ENCODE measurements at places on chromosomes 6 and 20. TPM values are rescaled to one million over a fixed set of nuclear protein-coding genes. Genes with fewer than 3 reads are reported as not detected.

GRM1 gene
- 0.30 TPM for total RNA-seq

BANF2 gene
- total RNA-seq: not detected

- H3K27ac ChIP-seq: no peak overlapping the region
- no peaks in the 10 kb centered on the region for H3K36me3 ChIP-seq
- H3K4me3 ChIP-seq: no peak overlapping the region
- no peaks in the 10 kb centered on the region for H3K27me3 ChIP-seq
Observed at GRCh38 chr6:169166896-169167580, 86.6 kb downstream of the THBS2 start.

SNX14 gene
- total RNA-seq: 89.4 TPM

- no peak overlapping the region for H3K4me3 ChIP-seq
- H3K36me3 ChIP-seq: no peaks in the 10 kb centered on the region
- DNase-seq: no peak
Observed at GRCh38 chr6:113027780-113028179, 680.6 kb downstream of the RFPL4B start.

DNA sequence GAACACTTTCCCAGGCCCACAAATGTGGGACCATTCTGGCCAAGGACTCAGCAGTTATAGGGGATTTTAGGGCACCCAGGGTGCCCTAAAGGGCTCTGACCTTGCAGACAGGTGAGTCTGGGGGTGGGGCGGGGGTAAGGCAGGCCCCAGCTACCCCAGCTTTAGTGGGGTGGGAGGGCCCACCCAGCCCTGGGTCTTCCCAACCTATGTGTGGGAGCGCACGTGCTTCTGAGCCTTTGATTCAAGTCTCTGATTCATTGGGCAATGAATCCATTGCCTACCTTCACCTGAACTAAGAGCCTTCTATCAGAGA lies 958 bp downstream of the SERPINB1 start:
- peak overlapping the region; percentile 96 for H3K27ac ChIP-seq
- peaks cover 2% of the 10 kb centered on the region for H3K36me3 ChIP-seq
- no peaks in the 10 kb centered on the region for H3K27me3 ChIP-seq
- peak overlapping the region; percentile 67 for H3K4me3 ChIP-seq

GGTLC1 gene
- total RNA-seq: not detected

VWA7 gene
- total RNA-seq: 0.66 TPM

DNA sequence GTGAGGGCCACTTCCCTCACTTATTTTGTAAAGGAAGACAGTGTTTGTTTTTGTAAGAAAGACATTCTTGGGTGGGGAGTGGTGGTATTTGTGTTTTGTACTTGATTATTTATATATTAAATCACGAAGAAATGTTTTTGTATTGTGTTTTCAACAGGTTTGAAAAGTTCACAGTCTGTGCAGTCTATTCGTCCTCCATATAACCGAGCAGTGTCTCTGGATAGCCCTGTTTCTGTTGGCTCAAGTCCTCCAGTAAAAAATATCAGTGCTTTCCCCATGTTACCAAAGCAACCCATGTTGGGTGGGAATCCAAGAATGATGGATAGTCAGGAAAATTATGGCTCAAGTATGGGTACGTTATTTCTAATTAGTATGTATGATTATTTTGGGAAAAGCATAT lies 137.2 kb downstream of the NCOA3 start:
- no peaks in the 10 kb centered on the region for H3K4me1 ChIP-seq
- no peak for DNase-seq
- H3K27me3 ChIP-seq: no peaks in the 10 kb centered on the region
- H3K36me3 ChIP-seq: peaks cover 94% of the 10 kb centered on the region

DNA sequence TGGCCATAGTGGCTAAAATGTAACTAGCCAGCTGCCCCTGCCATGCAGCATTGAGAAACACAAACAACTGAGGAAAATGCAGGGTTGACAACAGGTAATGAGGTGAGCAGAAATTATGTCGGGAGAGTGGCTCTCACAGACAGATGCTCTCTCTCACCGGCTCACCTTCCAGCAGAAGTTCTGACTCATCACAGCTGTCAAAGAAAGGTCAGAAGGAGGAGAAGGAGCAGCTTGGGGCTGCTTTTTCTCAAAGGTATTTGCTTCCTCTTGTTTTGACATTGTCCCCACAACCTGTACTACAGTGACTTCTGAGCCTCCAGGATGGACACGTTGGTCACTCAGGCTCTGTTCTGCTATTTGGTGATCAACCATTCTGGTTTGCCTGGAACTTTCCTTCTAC lies 190.5 kb upstream of the HEY2 start:
- H3K27ac ChIP-seq: no peak overlapping the region
- no peak overlapping the region for H3K4me3 ChIP-seq
- DNase-seq: no peak
- no peaks in the 10 kb centered on the region for H3K36me3 ChIP-seq

- no peaks in the 10 kb centered on the region for H3K4me1 ChIP-seq
- H3K36me3 ChIP-seq: no peaks in the 10 kb centered on the region
- H3K27ac ChIP-seq: no peak overlapping the region
- no peak overlapping the region for H3K4me3 ChIP-seq
Observed at GRCh38 chr20:33783818-33784217, 27.3 kb upstream of the CHMP4B start.

CYP39A1 gene
- 3.3 TPM for total RNA-seq

- H3K4me3 ChIP-seq: no peak overlapping the region
- no peaks in the 10 kb centered on the region for H3K36me3 ChIP-seq
- no peak overlapping the region for H3K27ac ChIP-seq
Observed at GRCh38 chr20:36881888-36882287, 6.0 kb downstream of the TLDC2 start.

BPIFA1 gene
- not detected for total RNA-seq

MCM3 gene
- 34.7 TPM for total RNA-seq

TP53TG5 gene
- not detected for total RNA-seq

DNA sequence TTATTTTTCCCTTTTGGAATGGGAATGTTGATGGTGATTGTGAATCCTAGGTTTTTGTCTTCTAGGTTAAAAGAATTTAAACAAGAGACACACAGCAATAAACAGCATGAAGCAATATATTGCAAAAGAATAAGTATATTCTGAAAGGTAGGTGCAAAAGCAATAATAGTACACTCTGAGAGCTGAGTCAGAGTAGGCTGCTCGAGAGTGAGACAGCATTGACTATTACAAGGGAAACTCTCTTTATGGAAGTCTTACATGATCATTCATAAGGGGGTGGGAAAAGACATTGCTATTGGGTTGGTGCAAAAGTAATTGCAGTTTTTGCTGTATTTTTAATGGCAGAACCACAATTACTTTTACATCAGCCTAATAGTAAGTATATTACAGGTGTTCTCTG lies 25.0 kb downstream of the FBXO5 start:
- no peaks in the 10 kb centered on the region for H3K36me3 ChIP-seq
- no peak overlapping the region for H3K27ac ChIP-seq
- no peaks in the 10 kb centered on the region for H3K27me3 ChIP-seq
- no peak for DNase-seq

- no peaks in the 10 kb centered on the region for H3K4me1 ChIP-seq
- DNase-seq: no peak
- H3K36me3 ChIP-seq: no peaks in the 10 kb centered on the region
- H3K27ac ChIP-seq: no peak overlapping the region
Observed at GRCh38 chr20:16052456-16052855, 520.8 kb downstream of the KIF16B start.

DNA sequence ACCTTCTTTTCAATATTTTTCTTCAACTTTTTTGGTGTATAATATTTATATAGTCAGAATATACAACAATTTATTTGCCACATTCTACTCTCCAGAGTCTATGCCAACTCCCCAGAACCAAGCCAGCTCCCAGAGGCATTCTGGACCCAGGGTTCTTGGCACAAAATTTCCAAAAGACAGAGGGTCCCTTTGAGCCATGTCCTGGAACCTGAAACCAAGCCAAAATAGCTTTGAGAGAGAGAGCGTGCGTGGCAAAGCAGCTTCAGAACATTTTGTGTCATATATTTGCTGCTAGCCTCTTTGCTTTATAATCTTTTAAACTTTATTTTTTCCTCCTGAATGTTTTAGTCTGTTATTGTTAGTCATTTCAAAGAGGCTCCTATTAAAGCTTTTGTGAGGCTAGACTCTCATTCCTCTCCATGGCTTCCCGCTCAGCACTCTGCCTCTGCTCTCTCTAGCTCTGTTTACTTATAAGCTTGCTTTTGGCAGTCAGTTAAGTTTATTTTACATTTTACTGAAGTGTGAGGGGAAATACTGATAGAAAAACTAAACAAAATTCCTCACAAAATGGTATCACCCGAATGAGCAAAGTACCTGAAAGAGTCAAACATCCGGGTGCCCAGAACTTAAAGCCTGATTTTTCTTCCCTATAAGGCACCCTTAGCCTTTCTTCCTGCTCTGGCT lies 605.1 kb upstream of the ID4 start:
- H3K36me3 ChIP-seq: no peaks in the 10 kb centered on the region
- H3K4me1 ChIP-seq: no peaks in the 10 kb centered on the region
- peak overlapping the region; percentile 67 for H3K27ac ChIP-seq
- no peak for DNase-seq

DNA sequence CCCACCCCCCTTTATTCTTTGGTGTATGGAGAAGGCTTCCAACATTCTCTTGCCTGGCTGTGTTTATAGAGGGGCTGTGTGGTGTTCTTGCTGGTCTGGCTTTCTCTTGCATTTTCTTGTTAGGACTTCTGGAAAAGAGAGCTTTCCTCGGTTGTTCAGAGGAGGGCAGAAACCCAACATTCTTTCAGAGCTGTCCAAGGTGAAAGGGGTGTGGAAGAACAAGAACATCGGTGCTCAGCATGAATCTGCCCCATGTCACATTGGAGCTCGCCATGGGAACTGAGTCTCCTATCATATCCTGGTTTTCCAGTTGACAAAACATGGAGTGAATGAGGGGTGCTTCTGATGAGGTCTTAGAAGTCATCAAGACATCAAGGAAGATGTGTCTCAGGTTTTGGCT lies 281.8 kb downstream of the RNF144B start:
- H3K36me3 ChIP-seq: no peaks in the 10 kb centered on the region
- H3K27ac ChIP-seq: no peak overlapping the region
- H3K4me1 ChIP-seq: no peaks in the 10 kb centered on the region
- no peak overlapping the region for H3K4me3 ChIP-seq
- no peak for DNase-seq
- H3K27me3 ChIP-seq: no peaks in the 10 kb centered on the region

ELOVL4 gene
- 0.90 TPM for total RNA-seq

KCNQ5 gene
- total RNA-seq: 1.1 TPM

- no peak within 1 kb of the TSS for H3K27ac ChIP-seq
- H3K4me3 ChIP-seq: no peak within 1 kb of the TSS
- no peak for DNase-seq
- no peaks in the 10 kb centered on the region for H3K27me3 ChIP-seq
Observed at GRCh38 chr6:31572041-31572911, at the start of gene LTA. Gene LTA, plus strand, starts transcription at chr6:31572289. Its CDS starts 454 bp downstream, at chr6:31572743.

TTLL9 gene
- 3.7 TPM for total RNA-seq

DNA sequence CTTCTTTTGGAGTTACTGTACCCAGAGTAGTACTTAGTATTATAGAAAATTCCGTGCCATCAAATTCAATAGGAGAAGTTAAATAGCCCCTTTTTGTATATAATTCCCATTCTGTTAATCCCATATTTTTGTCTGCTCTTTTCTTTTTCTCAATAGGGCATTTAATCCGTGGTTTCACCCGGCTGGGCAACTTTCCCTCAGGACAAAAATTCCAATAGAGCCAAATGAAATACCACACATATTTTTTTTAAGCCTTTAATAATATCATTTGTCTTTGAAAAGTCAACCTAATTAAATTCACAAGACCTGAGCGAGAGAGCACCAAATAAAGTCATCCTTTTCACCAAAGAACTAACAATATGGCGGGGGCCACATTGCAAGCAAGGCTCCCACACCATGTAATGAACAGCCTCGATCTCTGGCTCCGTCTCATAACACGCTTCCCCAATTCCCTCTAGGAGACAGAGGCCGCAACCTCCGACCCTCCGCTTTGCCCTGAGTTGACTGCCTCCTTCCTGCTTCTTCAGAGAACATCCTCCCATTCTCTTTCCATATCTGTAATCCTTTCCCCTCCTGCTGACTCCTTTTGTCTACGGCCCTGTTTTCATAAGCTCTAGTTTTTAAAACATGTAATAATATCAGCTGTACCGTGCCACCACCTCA lies 13.6 kb downstream of the NHSL1 start:
- H3K4me1 ChIP-seq: peaks cover 7% of the 10 kb centered on the region
- no peaks in the 10 kb centered on the region for H3K36me3 ChIP-seq
- DNase-seq: no peak
- H3K27ac ChIP-seq: no peak overlapping the region

DNA sequence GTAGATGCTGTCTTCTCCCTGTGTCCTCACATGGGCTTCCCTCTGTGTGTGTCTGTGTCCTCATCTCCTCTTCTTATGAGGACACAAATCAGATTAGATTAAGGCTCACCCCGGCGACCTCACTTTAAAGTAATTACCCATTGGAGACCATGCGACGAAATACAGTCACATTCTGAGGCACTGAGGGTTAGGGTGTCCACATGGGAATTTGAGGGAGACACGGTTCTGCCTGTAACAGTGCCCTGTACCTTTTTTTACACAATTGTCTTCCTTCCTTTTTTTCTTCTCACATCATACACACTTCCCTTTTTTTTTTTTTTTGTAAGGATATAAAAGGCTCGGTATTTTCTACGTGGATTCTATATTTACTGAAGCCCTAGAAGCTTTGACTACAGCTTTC lies 48.9 kb downstream of the DEK start:
- no peak overlapping the region for H3K27ac ChIP-seq
- DNase-seq: no peak
- no peaks in the 10 kb centered on the region for H3K4me1 ChIP-seq
- H3K27me3 ChIP-seq: no peaks in the 10 kb centered on the region
- H3K36me3 ChIP-seq: peaks cover 2% of the 10 kb centered on the region

DNA sequence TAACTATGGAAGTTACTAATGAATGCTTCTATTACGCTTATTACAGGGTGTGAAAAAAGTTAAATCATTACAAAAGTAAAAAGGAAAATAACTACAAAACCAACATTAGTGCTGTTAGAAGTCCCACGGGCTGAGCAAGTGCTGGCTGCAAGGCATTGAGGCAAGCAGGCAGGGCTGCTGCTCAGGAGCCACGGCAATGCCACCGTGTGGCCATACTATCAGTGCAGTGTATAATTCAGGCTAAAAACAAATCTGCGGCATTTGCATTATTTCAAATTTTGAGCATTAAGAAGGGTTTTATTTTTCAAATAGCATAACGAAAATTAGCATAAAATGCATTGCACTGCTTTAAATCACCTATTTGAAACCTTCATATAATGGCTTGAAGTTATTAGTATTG lies 17.1 kb downstream of the IFNGR1 start:
- no peak overlapping the region for H3K4me3 ChIP-seq
- no peak overlapping the region for H3K27ac ChIP-seq
- peaks cover 81% of the 10 kb centered on the region for H3K36me3 ChIP-seq
- H3K27me3 ChIP-seq: no peaks in the 10 kb centered on the region
- DNase-seq: no peak
- H3K4me1 ChIP-seq: no peaks in the 10 kb centered on the region

DNA sequence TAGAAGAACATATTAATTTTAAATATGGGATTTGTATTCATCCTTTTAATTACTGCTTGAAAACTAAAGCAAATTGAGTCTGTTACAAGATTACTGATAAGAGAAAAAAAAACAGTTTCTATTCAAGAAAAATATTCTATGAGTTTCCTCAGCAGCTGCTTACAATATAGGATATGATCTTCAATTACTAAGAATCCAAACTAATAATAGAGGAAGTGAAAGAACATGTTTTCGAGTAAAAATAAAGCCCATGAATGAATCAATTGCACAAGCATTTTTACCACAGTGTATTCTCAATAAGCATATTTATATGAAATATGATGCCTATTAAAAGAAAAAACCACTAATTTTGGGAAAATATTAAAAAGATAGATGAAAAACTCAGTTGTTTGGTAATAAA lies 63.4 kb downstream of the AHI1 start:
- H3K36me3 ChIP-seq: no peaks in the 10 kb centered on the region
- no peak for DNase-seq
- H3K27me3 ChIP-seq: no peaks in the 10 kb centered on the region
- no peak overlapping the region for H3K4me3 ChIP-seq
- H3K4me1 ChIP-seq: peaks cover under 1% of the 10 kb centered on the region
